Tibial nerve (tissue), 4 donors: ENCODE measurements at places on chromosomes 1 and 21.

DNA sequence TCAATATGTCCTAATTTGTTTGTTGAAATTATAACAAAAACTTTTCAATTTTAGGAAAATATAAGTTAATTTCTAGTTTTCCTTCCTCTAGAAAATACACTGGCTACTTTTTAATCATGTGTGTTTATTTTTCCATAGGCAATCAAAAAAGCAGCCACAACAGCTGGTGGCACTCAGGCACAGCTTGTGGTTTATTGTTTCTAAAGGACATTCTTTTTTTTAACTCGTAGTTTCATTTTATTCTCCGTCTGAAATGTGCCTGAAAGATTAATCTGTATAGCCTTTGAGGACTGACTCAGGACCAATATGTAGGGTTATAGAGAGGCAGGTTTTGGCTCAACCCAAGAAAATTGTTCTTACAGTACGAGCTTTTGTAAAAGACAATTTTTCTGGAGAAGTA lies 20.7 kb upstream of the STX12 start:
- DNase-seq, result no peak

GRCh38 chr1:183769956-183770815 lies 34.7 kb upstream of the RGL1 start:
- DNase-seq, result no peak

DNA sequence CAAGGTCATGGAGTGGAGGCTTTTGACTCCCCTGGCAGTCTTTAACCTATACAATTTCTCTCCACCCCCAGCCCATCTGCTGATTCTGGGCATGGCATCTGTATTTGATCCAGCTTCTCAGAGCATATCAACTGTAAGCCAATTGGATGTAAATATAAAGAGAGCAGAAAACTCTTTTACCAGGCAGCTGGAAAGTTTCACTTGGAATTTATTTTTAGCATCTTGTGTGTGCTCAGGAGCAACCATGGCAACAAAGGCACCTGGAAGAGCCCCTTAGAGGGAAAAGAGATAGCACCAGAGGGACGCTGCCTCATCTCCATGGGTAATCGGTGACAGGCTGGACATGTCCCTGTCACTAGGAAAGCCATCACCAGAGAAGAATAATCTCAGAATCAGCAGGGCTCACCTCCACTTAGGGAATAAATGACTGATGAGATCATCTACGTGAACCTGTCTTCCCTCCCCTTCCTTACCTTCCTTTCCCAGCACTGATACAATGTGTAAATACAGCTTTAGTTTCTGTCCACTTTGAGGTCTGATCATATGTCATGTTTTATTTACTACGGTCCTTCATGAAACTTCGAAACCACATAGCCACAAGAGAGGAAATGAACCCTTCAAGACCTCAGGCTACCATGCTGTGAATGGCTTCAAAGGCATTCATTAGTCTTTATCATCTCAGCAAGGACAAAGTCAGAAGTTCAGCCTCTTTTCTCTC lies 25.3 kb upstream of the SIPA1L2 start:
- no peak for DNase-seq

DNA sequence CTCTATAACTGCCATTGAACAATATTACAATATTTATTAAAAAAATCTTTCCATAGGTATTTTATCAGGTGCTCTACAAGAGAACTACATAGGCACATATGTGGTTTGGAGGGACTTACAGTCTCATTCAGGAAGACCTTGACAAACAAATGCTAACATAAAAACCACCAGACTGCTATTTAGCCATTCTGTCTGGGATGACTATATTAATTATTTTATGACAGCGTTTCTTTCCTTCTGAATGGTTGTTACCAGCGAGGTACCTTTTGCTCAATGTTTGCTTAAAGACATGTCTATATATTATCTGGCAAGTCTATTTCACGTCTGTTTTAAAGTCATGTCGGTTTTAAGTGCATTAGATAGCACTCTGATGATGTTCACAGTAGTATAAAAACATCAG lies 69.7 kb downstream of the RUNX1 start:
- no peak for DNase-seq
